ENCODE measurements at places on chromosomes 6 and 20. TPM values are rescaled to one million over a fixed set of nuclear protein-coding genes. Genes with fewer than 3 reads are reported as not detected.
A peak's percentile ranks its signal among the peaks of the same experiment; 100 is the strongest.

DNA sequence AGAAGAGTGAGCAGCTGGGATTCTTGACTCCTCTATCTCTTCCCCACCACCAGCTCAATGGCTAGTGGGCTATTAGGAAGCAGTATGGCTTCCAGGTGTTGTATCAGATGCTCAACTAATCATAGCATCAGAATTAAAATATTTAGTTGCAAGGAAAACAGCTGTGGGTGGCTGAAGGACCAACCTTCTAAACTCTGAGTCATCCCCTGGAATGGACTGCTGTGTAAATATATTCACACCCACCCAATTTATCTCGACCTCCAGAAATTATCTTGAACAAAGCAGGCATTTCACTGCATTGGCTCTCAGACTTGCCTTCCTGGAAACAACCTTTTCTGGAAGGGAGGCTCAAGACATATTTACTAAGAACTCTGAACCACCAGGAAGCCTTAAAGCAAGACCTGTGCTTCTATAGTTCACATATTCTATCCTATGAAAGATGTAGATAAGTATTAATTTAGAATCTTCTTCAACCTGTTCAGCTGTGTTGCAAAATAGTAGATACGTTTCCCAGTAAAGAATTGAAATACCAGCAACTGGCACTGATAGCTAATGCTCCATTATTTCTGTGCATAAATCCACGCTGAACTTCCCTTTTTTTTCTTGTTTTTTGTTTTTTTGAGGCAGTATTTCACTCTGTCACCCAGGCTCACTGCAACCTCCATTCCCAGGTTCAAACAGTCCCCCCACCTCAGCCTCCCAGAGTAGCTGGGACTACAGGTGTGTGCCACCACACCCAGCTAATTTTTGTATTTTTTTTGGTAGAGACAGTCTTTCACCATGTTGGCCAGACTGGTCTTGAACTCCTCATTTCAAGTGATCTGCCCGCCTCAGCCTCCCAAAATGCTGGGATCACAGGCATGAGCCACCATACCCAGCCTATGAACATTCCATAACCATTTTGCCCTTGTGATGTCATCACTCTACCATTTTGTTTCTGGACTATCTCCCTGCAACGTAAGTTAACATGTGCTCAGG lies 56.9 kb upstream of the CD2AP start:
- no peaks in the 10 kb centered on the region for H3K27me3 ChIP-seq
- no peak overlapping the region for H3K4me3 ChIP-seq
- no peak for DNase-seq
- peaks cover 3% of the 10 kb centered on the region for H3K4me1 ChIP-seq
- no peaks in the 10 kb centered on the region for H3K36me3 ChIP-seq

GRCh38 chr6:29709188-29709587 lies 14.0 kb upstream of the HLA-F start:
- DNase-seq = no peak
- H3K27ac ChIP-seq = no peak overlapping the region
- no peaks in the 10 kb centered on the region for H3K4me1 ChIP-seq
- peaks cover 45% of the 10 kb centered on the region for H3K27me3 ChIP-seq

DNA sequence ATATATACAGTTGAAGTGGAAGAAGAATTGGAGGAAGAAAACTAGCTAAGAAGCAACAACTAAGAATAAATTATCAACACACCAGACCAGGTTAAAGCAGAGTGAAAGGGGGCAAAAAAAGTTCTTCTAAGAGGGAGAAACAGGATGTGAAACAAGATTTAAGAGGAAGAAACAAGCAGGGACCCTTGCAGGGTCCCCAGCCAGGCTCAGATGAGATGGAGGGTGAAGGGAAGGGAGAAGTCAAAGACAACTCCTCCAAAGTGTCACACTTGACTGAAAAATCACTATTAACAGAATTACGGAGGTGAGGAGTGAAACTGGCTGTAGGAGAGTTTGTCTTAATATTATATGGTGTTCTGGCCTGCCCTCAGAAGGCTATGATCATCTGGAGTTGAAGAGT lies 65.4 kb downstream of the MTFR2 start:
- H3K36me3 ChIP-seq = no peaks in the 10 kb centered on the region
- DNase-seq = no peak
- H3K27me3 ChIP-seq = no peaks in the 10 kb centered on the region
- no peaks in the 10 kb centered on the region for H3K4me1 ChIP-seq
- H3K27ac ChIP-seq = no peak overlapping the region

DNA sequence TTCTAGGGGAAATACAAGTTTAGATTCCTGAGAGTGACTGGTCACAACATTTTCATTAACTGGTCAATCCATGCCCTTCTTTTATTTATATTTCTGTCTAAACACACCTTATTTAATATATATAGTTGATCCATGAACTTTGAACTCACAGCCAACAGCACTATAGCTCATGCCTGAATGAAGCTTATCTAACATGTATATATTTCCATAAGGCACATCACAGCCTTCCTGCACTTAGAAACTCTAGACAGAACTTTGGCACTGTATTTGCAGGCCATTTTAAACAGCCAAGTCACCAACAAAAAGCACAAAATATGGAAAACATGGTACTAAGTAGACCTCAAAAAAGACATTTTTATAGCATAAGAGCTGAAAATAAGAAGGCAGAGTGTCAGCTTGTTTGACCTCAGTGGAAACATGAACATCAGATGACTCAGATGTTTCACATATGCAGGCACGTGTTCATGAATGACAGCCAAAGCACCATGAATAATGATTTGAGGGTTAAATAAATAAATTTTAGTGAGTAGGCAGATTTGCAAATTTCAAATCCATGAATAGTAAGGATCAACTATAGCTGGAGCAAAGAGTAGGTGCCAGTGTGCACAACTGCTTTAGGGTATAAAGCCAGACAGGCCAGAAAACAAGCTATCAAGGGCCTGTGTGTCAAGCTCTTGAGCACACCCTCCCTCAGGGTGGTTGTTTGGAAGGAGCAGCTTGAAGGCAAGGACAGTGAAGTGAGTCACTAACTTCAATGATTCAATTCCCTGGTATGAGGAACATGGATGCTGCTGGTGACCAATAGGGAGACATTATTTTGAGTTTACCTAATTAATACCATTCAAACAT lies 88.9 kb upstream of the NT5E start:
- no peak overlapping the region for H3K27ac ChIP-seq
- H3K36me3 ChIP-seq = no peaks in the 10 kb centered on the region
- no peaks in the 10 kb centered on the region for H3K4me1 ChIP-seq
- H3K27me3 ChIP-seq = no peaks in the 10 kb centered on the region

Gene MYT1
- 5.7 TPM for total RNA-seq

GRCh38 chr20:3749689-3750531 lies 17.4 kb downstream of the HSPA12B start:
- no peak overlapping the region for H3K27ac ChIP-seq
- no peaks in the 10 kb centered on the region for H3K36me3 ChIP-seq
- H3K4me3 ChIP-seq = no peak overlapping the region
- no peaks in the 10 kb centered on the region for H3K4me1 ChIP-seq

- no peak overlapping the region for H3K27ac ChIP-seq
- DNase-seq = no peak
- no peak overlapping the region for H3K4me3 ChIP-seq
- H3K27me3 ChIP-seq = no peaks in the 10 kb centered on the region
- no peaks in the 10 kb centered on the region for H3K4me1 ChIP-seq
Observed at GRCh38 chr6:122829456-122829855, 40.4 kb downstream of the SMPDL3A start.

Gene APOM
- 1.6 TPM for total RNA-seq

GRCh38 chr6:151690768-151691562 lies 116.5 kb upstream of the ESR1 start:
- H3K4me3 ChIP-seq = no peak overlapping the region
- H3K4me1 ChIP-seq = peaks cover 9% of the 10 kb centered on the region
- H3K36me3 ChIP-seq = no peaks in the 10 kb centered on the region
- H3K27ac ChIP-seq = no peak overlapping the region
- no peak for DNase-seq

- H3K4me3 ChIP-seq = peak overlapping the region; percentile 95
- peak; percentile 67 for DNase-seq
- H3K27me3 ChIP-seq = no peaks in the 10 kb centered on the region
- H3K27ac ChIP-seq = peak overlapping the region; percentile 36
- peaks cover 47% of the 10 kb centered on the region for H3K36me3 ChIP-seq
Observed at GRCh38 chr6:37171201-37171969, 1.4 kb downstream of the PIM1 start.

- no peak for DNase-seq
- no peaks in the 10 kb centered on the region for H3K4me1 ChIP-seq
- no peaks in the 10 kb centered on the region for H3K27me3 ChIP-seq
- H3K27ac ChIP-seq = no peak overlapping the region
- H3K4me3 ChIP-seq = no peak overlapping the region
Observed at GRCh38 chr20:59016795-59017492, 2.3 kb upstream of the TUBB1 start.

Gene PCSK2
- total RNA-seq = 3.5 TPM

GRCh38 chr20:43507150-43508080 lies at the start of gene L3MBTL1:
L3MBTL1 (plus strand) TSS chr20:43507697; CDS start chr20:43513504, 5,807 bp downstream.
- no peaks in the 10 kb centered on the region for H3K36me3 ChIP-seq
- DNase-seq = peak; percentile 90
- H3K27me3 ChIP-seq = peaks cover 29% of the 10 kb centered on the region
- no peak within 1 kb of the TSS for H3K27ac ChIP-seq
- H3K4me3 ChIP-seq = peak within 1 kb of the TSS; percentile 84

- no peaks in the 10 kb centered on the region for H3K4me1 ChIP-seq
- no peaks in the 10 kb centered on the region for H3K36me3 ChIP-seq
- no peak for DNase-seq
Observed at GRCh38 chr6:66057034-66057433, 350.0 kb upstream of the EYS start.

DNA sequence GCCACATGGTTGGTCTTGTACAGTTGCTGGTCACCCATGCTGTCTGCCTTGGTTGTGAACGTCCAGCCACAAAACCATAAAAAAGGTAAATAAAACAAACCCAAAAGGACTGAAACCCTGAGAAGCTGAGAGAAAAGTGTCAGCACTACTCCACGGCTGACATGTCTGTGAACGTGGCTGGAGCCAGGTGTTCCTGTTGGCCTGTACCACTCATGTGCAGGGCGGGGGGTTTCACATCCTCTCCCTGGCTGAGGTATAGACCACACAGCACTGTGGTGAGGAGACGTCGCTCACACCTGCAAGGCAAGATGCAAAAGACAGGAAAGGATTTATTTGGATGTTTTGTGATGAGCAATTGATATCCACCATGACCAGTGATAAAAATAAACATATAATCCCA lies 51.9 kb upstream of the MRPS10 start:
- peaks cover 3% of the 10 kb centered on the region for H3K4me1 ChIP-seq
- no peak overlapping the region for H3K4me3 ChIP-seq
- no peaks in the 10 kb centered on the region for H3K36me3 ChIP-seq
- H3K27me3 ChIP-seq = no peaks in the 10 kb centered on the region
- H3K27ac ChIP-seq = no peak overlapping the region

DNA sequence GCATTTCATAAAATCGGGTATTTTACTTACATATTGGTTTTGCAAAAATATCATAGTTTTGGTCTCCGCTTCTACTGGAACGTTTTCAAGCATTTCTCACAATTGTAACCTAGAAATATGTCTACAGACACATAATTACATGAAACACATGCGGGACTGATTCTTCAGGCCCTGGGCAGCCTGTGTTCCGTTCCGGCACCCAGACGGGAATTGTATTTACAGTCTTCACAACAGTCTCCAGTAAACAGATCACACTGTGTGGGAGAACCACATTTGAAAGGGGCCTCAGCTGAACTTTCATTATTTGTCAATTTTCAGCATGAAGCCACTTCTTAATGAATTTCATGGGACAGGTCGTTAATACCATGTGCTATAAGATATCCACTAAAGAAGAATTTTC lies 196.9 kb downstream of the DST start:
- no peak overlapping the region for H3K4me3 ChIP-seq
- DNase-seq = no peak
- no peak overlapping the region for H3K27ac ChIP-seq
- peaks cover 13% of the 10 kb centered on the region for H3K27me3 ChIP-seq
- H3K4me1 ChIP-seq = no peaks in the 10 kb centered on the region

Gene SCUBE3
- 0.27 TPM for total RNA-seq

- no peaks in the 10 kb centered on the region for H3K36me3 ChIP-seq
- H3K27ac ChIP-seq = peak overlapping the region; percentile 84
- DNase-seq = peak; percentile 93
- peak overlapping the region; percentile 85 for H3K4me3 ChIP-seq
- H3K4me1 ChIP-seq = peaks cover 2% of the 10 kb centered on the region
Observed at GRCh38 chr6:26521600-26522391, 16.4 kb upstream of the HMGN4 start.

DNA sequence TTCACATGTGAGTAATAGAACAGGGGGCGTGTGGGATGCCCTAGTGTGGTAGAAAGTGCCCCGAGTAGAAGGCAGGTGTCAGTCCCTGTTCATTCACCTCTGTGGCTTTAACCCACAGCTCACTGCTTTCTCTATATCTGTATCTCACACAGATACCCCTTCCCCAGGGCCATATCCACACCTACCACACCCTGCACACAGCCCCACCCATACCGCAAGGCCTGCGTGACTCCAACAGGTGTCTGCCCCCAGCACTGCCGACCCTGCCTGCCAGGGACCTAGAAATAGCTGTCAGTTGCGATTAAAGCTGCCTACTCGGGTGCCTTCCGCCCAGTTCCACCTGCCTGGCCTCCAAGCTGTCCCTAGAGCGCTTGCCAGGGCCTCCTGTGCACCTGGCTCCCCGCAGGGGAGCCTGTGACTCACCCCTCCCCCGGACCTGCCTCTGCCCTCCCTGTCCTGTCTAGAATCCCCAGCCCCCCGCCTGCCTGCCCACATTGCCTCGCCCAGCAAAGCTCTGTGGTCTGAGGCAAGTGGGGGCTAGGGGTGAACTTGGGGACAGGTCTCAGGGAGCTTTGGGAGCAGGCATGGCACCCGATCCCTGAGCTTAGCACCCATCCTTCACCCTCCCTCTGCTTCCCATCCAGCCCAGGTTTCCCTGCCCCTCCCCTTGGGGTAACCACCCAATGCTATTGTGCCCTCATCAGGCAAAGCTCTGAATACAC lies 38.3 kb upstream of the ID1 start:
- H3K4me3 ChIP-seq = no peak overlapping the region
- peak; percentile 80 for DNase-seq
- H3K27me3 ChIP-seq = no peaks in the 10 kb centered on the region

Gene CCN2
- 40.1 TPM for total RNA-seq

- peaks cover 4% of the 10 kb centered on the region for H3K36me3 ChIP-seq
- DNase-seq = peak; percentile 45
- H3K4me1 ChIP-seq = peaks cover 4% of the 10 kb centered on the region
- no peak overlapping the region for H3K27ac ChIP-seq
- no peak overlapping the region for H3K4me3 ChIP-seq
Observed at GRCh38 chr6:83071023-83071422, 3.6 kb downstream of the DOP1A start.

- no peak overlapping the region for H3K4me3 ChIP-seq
- H3K27ac ChIP-seq = no peak overlapping the region
- peaks cover 4% of the 10 kb centered on the region for H3K36me3 ChIP-seq
- H3K4me1 ChIP-seq = peaks cover 7% of the 10 kb centered on the region
- H3K27me3 ChIP-seq = peaks cover 16% of the 10 kb centered on the region
- DNase-seq = peak; percentile 82
Observed at GRCh38 chr20:57388953-57389694, 2.1 kb upstream of the RBM38 start.

Gene HCK
- total RNA-seq = 0.70 TPM

Gene PRKN
- 3.5 TPM for total RNA-seq

- no peak overlapping the region for H3K4me3 ChIP-seq
- no peak overlapping the region for H3K27ac ChIP-seq
- H3K4me1 ChIP-seq = no peaks in the 10 kb centered on the region
- H3K36me3 ChIP-seq = no peaks in the 10 kb centered on the region
- no peaks in the 10 kb centered on the region for H3K27me3 ChIP-seq
- DNase-seq = no peak
Observed at GRCh38 chr6:134415656-134416055, 97.7 kb upstream of the SGK1 start.

Gene IL20RA
- total RNA-seq = 0.57 TPM

GRCh38 chr6:16700202-16700915 lies 60.9 kb downstream of the ATXN1 start:
- no peaks in the 10 kb centered on the region for H3K36me3 ChIP-seq
- no peak overlapping the region for H3K27ac ChIP-seq
- DNase-seq = peak; percentile 69
- H3K27me3 ChIP-seq = no peaks in the 10 kb centered on the region
- no peak overlapping the region for H3K4me3 ChIP-seq
- peaks cover 5% of the 10 kb centered on the region for H3K4me1 ChIP-seq
